ENCODE measurements at places on chromosomes 6 and 20.

GRCh38 chr6:113481910-113482309, 375.2 kb upstream of the MARCKS start:
- DNase-seq, result peak; percentile 6

- DNase-seq, result no peak
Observed at GRCh38 chr6:63764318-63764916, 128.8 kb downstream of the PHF3 start.

- no peak for DNase-seq
Observed at GRCh38 chr20:35001596-35002362, 46.1 kb downstream of the MYH7B start.

GRCh38 chr6:128305976-128306375, 214.4 kb downstream of the PTPRK start:
- DNase-seq, result no peak

All from stimulated activated naive B cell treated with anti-CD40 and anti-IgM and Interleukin-4, amounts not matched to agents 10 μg/mL and 1 μg/mL and 100 μg/mL, for 72 hours (primary cell).